GM23248 (cell line): ENCODE measurements at places on chromosomes 3 and 15. TPM values are rescaled to one million over a fixed set of nuclear protein-coding genes. Genes with fewer than 3 reads are reported as not detected.

The SNURF gene
- total RNA-seq, result 3.9 TPM in 1 of 2 replicates, not detected in the other

The ADCY5 gene
- total RNA-seq, result 0.38 and 1.2 TPM in 2 replicates

The ANKRD63 gene
- not detected in 2 replicates for total RNA-seq

The BDH1 gene
- 0.38 and 3.4 TPM in 2 replicates for total RNA-seq

The RBMS3 gene
- 40.0 and 45.7 TPM in 2 replicates for total RNA-seq

The GABRA5 gene
- 0.22 and 0.25 TPM in 2 replicates for total RNA-seq

The RAB7A gene
- total RNA-seq, result 55.1 and 71.3 TPM in 2 replicates

The SHF gene
- 0.25 and 0.32 TPM in 2 replicates for total RNA-seq

The FETUB gene
- total RNA-seq, result not detected in 2 replicates
